Hepatic stellate cell (primary cell): ENCODE measurements at places on chromosomes 5 and 9.
A peak's percentile ranks its signal among the peaks of the same experiment; 100 is the strongest.

- DNase-seq, result no peak
These were observed 102.3 kb upstream of the CCDC112 start for GRCh38 chr5:115398719-115399118.

- no peak for DNase-seq
These were observed 8.0 kb downstream of the BRD3 start for GRCh38 chr9:134059661-134060395.

DNA sequence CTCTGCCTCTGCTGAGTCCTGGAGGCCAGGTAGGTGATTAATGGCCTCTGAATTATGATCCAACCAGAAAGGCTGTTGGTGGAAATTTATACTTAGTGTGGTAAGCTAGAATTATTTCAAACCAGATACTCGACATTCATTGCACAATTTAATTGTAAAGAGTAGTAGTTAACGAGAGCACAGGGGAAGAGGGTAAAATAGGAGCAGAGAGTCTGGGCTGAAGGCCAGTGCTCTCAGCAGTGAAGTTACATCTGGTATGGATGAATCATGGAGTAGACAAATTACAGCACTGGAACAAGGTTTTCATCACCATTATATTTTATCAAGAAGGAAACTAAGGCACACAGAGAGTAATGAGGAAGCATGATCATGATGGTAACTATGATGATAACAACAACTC lies 92.5 kb downstream of the TLR4 start:
- DNase-seq, result no peak

DNA sequence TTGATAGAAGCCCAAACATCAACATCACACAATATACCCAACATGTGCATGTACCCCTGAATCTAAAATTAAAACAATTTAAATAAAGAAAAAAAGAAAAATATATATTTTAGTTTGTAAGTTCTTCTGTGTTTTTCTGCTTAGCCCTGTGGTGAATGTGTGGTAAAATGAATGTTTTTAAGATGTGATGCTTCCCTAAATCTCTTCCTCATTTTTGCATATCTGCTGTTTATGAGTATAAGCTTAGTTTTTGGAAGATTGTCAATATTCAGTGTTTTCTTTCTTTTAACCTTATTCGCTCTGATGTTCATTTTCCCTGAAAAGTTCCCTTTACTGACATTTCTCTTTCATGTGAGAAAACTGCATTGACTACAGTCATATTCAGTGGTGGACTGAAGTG lies 44.4 kb upstream of the DAB2 start:
- no peak for DNase-seq

GRCh38 chr9:32877639-32878217 lies 94.4 kb downstream of the TMEM215 start:
- DNase-seq, result no peak

DNA sequence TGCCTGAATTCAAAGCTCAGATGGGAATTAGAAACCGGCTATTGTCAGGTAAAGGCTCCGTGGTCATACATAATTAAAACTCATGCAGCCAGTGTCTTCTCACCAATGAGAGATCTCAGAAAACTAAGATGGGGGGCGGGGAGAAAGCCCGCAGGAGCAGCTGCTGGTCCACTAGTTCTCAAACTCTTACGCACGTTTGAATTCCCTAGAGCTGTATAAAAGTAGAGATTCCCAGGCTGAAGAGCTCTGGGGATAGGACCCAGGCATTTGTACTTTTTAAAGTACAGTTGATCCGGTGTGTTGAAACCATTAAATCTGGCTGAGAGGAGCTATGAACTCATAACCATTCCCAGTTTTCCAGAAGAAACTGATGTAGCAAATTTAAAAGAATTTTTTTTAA lies 68.5 kb downstream of the FRMD3 start:
- DNase-seq, result no peak

GRCh38 chr5:9401786-9402472 lies 143.9 kb downstream of the SEMA5A start:
- no peak for DNase-seq

DNA sequence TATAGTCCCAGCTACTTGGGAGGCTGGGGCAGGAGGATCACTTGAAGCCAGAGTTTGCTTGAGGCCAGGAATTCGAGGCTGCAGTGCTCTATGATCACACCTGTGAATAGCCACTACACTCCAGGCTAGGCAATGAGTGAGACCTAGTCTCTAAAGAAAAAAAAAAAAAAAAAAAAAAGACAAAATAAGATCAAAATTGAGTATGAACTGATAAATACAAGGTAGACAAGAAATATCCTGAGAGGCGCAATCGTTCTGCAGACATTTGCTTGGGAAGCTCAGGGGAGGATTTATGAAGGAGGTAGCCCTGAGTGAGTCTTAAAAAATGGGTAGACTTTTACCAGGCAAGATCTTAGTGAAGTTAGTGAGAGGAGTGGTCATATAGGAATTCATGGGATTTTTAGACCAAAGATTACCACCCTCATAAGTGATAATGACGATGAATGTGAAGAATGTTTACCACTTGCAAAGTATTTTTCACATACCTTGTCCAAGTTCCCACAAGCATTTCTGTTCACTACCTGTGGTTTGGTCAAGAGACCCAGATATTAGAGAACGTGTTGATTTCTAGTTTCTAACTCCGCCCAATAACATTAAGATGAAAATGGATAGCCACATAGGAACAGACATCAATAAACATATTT lies 4.4 kb downstream of the PDCD1LG2 start:
- no peak for DNase-seq

DNA sequence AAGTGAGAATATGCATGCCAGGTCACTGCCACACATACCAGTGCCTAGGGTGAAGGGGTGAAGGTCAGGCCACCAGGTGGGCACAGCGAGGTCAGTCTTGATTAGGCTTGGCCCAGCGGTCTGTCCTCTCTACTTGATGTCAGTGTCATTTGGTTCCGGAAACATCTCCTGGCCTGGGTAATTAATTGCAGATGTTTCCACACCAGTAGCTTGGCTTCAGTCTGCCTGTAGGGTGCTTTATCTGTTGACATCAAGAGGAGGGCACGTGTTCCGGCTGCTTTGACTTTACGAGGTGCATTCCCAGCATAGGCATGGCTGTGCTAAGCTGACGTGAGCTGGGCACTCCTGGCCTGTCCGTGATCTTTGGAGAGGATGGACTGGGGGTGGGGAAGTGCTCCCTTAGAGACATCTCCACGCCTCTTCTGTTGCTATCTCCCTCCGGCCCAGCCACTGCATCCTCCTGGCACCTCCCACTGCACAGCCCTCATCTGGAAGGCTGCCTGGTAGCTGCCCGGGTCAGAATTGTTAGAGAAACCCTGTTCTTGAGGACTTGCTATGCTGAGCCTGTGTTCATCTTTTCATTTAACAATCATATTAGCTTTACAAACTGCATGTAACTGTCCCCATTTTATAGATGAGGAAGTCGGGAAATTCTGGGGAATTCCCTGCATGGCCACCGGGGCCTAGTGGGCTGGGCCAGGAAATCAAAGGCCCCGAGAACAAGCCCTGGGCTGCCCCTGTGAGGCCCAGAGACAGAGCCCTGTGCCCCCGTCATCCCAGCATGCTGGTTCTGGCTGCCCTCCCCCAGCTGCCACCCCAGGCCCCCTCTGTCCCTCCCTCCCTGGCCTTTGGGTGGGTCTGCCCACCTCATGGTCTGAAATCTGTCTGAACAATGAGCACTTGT lies 29.1 kb downstream of the JADE2 start:
- peak; percentile 72 for DNase-seq

DNA sequence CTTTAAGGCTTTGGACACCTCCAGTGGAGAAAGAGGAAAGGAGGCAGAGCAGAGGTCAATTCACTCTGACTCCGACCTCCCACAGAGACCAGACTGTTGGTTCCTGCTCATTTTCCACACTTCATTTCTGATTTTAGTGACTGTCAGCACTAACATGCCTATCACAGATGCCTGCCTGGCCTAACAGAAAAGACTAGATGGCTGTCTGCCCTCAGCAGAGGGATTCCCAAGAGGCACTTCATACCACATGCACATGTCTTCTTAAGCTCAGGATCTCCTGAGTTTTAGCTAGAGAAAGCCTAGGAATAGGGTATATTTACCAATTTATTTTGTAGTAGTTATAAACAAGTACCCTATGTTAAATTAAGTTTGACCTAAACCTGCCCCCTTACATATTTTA lies 336.0 kb downstream of the ENC1 start:
- DNase-seq, result no peak

- no peak for DNase-seq
These were observed 88.4 kb downstream of the PTCD2 start for GRCh38 chr5:72408603-72409002.

GRCh38 chr5:21594566-21594965 lies 1258.6 kb downstream of the CDH12 start:
- DNase-seq, result no peak

DNA sequence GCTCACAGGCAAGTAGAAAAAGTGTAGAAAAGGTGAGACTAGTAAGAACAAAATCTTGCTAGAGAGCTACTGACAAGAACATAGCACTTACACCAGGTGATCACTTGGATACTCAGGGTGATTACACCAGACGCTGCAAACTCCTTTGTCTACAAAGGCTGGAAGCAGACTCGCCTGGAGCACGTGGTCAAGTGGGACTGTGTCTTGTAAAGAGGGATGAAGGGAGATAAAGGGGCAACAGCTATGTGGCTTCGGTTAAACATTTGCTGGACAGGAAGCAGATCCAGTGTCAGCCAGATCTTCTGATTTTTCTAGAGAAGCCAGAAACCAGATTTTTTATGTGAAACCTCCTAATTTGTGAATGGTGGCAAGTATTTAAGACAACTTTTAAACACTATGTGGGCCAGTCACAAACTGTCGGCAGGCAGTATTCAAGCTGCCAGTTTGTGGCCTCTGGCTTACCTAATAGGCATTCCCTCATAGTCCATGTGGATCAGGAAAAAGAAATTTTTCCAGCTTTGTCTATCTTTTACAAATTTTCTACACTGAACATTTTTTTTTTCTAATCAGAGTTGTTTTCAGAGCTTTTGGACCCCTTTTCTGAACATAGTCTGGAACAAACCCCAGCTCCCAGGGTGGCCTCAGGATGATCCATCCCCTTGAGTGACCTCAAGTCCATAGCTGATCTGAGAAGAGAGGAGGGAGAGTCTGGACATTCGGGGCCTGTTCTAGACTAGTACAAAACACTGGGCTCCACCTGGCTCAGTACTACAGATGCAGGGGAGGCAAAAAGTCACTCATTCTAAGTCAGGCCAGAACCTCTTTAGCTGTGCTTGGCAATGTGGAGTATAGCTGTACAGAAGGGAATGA lies 262.9 kb downstream of the ARRDC3 start:
- DNase-seq, result no peak

DNA sequence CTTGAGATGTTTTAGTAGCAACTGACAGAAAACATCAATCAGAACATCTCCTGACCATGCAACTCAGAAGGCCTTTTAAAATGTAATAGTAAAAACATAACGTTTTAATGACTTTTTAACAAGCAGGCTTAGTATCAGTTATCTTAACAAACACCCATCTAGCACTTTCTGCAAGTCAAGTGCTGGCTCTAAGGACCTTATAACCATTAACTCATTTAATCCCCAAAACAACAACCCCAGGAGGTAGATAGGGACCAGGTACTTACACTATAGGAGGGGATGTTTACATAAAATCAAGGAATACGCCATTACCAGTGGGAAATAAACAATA lies 41.8 kb downstream of the ROR2 start:
- DNase-seq, result no peak

- DNase-seq, result no peak
These were observed 11.0 kb upstream of the IFNA1 start for GRCh38 chr9:21429191-21429590.

GRCh38 chr5:61649971-61650370 lies 317.9 kb downstream of the ZSWIM6 start:
- no peak for DNase-seq

DNA sequence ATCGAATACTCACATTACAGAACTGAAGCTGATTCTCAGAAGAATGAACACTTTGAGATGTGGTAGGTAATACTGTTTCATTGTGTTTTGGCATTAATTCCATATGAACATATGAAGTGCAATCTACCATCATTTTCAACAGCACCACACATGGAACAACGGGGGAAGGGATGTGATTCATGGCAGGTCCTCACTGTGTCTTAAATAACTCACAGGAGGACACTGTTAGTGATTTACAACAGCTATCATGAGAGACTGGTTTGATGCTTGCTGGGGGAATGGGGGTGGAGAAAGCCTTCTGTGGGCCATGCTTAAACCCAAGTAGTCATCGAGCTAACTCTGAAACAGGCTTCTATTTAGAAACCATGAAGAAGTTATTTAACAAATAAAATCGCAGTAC lies 232.9 kb downstream of the SPOCK1 start:
- no peak for DNase-seq

GRCh38 chr9:116646661-116647514 lies 40.2 kb upstream of the TRIM32 start:
- DNase-seq, result no peak

GRCh38 chr9:16925426-16925825 lies 55.0 kb upstream of the BNC2 start:
- no peak for DNase-seq

DNA sequence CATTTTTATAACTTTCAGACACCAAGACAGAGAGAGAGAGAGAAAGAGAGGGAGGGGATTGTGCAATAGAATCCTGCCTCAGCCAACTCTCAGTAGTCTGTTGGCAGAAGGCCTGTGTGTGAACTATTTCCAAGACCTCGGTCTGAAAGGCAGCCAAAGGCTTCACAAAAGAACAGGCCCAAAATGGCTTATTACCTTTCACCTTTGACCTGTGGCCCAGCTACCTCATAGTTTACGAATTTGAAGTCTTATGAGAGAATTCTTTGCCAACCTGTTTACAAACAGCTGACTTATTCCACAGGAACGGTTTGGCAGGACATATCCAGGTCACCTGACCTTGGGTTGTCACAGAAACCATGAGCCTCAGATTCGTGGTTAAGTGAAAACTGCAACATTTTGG lies 48.6 kb downstream of the NR2F1-AS1 start:
- DNase-seq, result peak; percentile 9

DNA sequence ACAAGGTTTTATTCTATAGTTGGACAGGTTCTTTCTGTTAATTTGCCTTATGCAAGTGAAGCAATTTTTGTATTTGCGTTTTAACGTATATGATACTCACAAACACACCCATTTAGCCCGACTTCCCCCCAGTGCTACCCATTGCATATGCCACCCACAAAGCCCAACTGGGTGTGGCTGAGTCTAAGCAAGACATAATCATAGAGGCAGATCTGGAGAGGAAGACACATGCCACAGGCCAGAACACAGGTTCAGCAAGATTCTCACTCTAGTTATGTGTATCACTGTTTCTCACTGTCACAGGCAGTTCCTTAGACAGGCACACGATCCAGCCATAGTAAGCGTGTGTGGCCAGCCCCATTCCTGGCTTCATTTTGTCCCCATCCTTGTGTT lies 29.0 kb upstream of the PUM3 start:
- DNase-seq, result no peak

GRCh38 chr9:129609486-129610212 lies 11.3 kb downstream of the C9orf50 start:
- DNase-seq, result peak; percentile 72

GRCh38 chr9:130263601-130264413 lies 1.8 kb upstream of the HMCN2 start:
- DNase-seq, result no peak

DNA sequence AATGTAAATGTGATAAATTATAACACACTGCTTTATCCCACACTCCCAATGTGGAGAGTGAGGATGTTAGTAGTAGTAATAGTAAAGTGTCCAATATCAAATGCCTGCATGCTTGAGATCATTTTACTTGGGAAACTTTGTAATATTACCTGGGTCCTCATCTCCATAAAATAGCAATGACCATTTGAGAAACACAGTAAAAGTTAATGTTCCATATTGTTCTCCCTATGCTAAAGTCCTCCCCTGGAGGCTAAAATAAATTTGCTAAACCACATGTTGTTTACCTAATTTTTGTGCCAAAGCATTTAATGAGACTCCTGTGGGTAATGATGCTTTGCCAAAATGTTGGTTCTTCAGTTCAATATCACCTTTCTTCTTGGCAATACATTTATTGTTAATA lies 291.2 kb downstream of the CDH10 start:
- DNase-seq, result no peak

GRCh38 chr5:88093765-88094164 lies 174.9 kb downstream of the TMEM161B start:
- DNase-seq, result no peak
